ENCODE measurements at places on chromosomes 4 and X.

DNA sequence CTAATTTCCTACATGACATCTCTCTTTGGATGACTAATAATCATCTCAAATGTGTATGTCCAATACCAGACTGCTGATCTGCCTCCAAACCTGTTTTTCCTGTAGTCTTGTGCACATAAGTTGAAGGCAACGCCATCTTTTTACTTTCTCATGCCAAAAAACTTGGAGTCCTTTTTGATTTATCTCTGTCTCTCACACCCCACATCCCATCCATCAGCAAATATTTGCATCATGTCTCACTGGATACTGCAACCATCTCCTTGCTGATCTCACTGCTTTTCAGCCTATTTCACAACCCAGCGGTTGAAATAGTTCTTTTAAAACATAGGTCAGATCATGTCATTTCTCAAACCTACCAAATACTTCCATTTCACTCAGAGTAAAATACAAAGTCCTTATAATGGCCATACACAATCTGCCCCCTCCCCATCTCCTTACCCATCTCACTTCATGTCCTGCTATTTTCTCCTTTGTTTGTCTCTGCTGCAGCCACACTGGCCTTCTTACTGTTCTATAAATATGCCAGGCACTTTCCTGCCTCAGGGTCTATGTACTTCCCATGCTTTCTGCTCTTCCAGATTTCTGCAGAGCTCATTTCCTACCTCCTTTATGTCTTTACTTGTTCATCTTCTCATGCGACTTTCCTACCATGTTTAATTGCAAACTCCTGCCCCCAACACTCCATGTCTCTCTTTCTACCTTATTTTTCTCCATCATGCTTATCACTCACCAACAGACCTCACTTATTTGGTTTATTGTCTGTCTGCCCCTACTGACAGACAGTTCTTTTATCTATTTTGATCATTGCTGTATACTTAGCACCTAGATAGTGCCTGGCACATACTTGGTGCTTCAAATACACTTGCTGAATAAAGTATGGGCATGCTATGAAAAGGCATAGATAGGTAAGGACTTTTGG is 98.8 kb downstream of the ANXA3 start:
- no peak for DNase-seq

- DNase-seq: no peak
These were observed 1.7 kb downstream of the FAM120C start for GRCh38 chrX:54181202-54181953.

- DNase-seq: no peak
These were observed 952.9 kb downstream of the FAT4 start for GRCh38 chr4:126267689-126268088.

GRCh38 chrX:45801554-45801953 is 600.9 kb upstream of the DIPK2B start:
- DNase-seq: no peak

- DNase-seq: no peak
These were observed 7.4 kb downstream of the CORIN start for GRCh38 chr4:47830265-47831025.

DNA sequence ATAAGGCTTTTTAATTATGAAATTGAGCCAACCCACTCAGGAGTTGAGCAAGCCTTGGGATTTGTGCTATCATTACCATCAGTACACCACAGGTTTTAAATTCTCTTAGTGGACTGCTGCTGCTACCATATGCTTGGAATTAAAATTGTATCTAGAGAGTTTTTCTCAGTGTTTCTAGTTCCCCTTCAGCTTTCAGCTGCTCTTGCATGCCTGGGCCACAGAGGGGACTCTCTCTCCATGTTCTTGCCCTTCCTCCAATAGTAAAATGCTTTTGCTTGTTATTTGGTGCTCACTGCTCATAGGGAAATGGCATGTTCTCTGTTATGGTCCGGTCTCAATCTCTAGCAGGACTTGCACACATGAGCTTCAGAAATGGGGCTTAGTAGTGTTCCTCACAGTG is 101.9 kb downstream of the IGSF1 start:
- no peak for DNase-seq

DNA sequence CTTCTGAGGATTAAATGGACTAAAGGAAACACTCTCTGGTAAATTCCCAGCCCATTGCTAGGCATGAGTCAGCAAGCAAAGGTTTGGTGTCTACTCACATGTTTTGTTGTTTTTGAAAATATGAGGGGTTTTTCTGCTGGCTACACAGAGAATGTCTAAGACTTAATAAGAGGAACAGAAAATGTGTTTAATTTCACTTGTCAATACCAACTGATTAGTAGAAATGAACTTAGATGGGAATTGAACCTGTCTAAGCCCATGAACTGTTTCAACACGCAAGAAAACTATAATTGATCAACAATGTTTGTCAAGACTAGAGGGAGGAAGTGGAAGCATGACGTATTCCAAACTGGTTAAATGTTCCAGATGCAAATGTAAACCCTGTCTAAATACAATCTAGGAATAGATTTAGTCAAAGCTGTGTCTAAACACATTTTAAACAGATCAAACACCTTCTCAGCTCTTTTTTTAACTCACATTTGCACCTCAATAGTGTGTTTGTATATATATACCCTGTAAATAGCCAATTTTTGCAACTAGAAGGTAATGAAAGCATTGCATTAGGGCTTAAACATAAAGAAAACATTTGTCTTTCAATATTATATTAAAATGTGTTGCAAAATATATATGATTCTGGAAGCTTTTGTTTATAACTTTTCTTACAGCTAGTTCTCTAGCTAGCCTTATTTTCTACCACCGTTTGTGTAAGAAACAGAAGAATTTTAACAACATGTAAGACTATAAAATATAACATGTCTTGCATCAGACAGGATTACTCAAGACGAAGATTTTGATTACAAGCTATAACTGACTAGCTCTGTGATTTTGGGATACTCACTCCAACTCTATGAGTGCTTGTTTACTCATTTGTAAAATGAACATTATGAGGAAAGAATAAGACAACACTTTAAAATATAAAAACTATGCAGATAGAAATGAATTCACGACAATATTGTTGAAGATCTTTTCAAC is 607.8 kb downstream of the FSTL5 start:
- no peak for DNase-seq

DNA sequence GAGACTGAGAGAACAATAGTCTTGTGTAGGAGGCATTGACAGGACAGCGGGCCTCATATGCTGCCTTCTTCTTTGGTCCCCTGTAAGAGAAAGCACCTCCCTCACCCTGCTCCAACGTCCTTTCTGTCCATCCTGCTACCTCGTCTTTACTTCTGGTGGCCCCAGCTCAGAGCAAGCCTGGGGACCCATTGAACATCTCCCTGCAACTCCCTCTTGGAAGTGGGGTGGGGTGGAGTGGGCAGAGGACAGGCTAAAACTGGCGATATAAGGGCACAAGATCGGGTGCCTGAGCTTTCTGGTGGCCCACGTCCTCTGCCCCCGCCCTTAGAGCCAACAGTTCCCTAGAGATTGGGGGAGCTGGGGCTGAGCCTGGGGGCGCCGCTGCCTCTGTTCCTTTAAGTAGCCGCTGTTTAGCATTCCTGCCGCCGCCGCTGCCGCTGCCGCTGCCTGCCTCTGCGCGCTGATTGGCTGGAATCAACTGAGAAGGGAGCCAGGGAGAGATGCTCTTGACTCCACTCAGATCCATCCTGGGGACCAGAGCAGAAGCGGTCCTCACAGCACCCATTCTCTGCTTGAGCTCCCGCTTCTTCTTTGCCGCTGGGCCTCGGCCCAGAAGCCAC is at the start of gene DLG3:
Gene DLG3 (plus strand): TSS at position 510 of the 620 bp plus-strand sequence. CDS start 367 bp downstream, outside the sequence.
- no peak for DNase-seq

- no peak for DNase-seq
These were observed 56.3 kb downstream of the RGS12 start for GRCh38 chr4:3349116-3349515.

- no peak for DNase-seq
These were observed 64.1 kb upstream of the NPNT start for GRCh38 chr4:105831189-105831588.

DNA sequence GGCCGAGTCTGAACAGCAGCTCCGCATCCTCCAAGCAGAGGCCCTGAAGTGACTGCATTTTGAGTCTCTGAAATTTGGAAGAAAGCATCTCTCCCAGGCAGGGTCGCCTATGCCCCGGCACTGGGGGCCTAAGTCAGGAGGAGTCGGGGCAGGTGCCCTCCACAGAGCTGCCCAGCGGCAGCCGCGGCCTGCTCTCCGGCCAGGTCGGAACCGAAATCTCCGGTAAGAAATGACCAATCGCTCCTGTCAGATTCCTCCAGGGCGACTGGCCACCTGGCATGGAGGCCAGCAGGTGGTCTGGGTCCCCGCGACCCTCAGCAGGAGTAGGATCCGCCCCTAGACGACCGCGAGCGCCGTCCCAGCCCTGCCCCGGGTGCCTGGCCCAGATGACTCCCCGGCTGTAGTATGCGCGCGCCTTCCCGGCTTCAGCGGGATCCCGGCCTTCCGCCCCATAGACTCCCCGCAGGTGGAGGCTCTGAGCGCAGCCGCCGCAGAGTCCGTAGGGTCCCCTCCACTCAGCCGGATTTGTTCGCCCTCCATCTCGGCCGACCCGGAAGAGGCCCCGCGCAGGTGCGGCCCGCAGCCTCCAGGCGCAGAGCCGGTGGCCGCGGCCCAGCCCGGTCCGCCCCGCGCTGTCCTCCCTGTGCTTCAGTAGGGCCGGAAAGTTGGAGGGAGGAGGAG is 1.5 kb downstream of the NKX1-1 start:
- no peak for DNase-seq

- DNase-seq: no peak
These were observed 3.1 kb upstream of the C4orf17 start for GRCh38 chr4:99507762-99508161.

DNA sequence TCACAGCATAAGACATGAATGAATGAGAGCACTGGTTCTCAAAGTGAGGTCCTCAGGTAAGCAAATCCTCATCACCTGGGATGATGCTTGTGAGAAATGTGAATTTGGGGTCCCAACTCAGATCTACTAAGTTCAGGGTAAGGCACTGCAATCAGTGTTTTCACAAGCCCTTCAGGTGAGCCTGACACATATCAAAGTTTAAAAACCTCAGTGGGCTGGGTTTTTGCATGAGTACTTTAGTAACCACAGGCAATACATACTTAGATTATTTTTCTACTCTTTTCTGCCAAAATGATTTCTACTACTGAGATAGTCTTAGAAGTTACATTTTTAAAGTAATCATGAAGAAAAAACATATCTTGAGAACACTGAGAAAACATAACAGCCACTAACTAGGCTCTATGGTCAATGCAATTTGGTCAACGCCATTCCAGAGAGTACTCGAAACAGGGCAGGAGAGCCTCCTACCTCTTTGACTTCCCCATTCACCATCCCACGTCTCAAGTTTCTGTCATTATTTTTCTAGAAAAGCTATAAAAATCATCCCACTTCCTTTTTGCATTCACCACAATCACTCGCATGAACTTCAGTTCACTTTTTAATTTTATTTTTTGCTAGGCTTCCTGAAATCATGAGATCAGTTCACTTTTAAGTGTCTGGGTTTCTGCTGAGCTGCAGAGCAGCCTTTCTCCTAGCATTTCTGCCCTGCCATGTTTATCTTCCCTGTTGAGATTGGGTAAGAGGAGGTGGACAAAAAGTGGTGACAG is 73.8 kb downstream of the MFAP3L start:
- DNase-seq: no peak

GRCh38 chr4:176833400-176834175 is 40.9 kb upstream of the VEGFC start:
- DNase-seq: no peak

DNA sequence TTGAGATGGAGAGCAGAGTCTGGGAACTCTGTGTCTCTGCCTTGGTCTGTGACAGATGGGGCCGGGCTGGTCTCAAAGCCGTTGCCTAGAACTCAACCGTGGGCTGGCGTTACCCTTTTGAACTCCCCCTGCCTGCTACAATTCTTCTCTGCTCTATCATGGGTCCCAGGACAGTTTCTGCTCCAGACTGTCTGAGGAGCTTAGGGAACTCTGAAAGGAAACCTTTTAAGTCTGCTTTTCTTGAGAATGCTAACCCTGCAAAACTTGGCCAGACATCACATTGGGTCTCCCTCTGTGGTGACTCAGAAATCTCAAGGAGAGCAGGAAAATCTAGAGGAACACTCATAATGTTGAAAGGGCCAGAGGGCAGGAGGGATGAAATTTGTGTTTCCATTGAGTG is 240.6 kb downstream of the CBR4 start:
- no peak for DNase-seq

GRCh38 chr4:86595426-86595805 is 1.3 kb downstream of the PTPN13 start:
- DNase-seq: no peak

DNA sequence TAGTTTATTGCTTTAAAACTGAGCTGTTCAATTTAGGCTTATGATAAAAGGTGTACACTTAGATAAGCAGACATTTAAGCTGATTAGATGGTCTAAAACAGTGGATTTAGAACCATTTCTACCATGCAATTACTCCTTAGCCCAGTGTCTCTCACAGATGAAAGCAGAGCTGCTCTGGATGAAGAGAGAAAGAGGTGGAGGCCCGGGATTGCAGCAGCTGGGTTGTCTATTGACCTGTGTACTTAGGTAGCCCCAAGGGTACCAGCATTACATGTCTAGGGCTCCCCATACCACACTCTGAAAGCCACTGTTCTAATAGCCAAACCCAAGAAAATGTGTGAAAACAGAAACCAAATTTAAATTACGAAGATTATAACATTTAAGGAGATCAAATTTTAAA is 86.0 kb upstream of the GIMD1 start:
- no peak for DNase-seq

- no peak for DNase-seq
These were observed 25.2 kb upstream of the G3BP2 start for GRCh38 chr4:75698162-75698962.

DNA sequence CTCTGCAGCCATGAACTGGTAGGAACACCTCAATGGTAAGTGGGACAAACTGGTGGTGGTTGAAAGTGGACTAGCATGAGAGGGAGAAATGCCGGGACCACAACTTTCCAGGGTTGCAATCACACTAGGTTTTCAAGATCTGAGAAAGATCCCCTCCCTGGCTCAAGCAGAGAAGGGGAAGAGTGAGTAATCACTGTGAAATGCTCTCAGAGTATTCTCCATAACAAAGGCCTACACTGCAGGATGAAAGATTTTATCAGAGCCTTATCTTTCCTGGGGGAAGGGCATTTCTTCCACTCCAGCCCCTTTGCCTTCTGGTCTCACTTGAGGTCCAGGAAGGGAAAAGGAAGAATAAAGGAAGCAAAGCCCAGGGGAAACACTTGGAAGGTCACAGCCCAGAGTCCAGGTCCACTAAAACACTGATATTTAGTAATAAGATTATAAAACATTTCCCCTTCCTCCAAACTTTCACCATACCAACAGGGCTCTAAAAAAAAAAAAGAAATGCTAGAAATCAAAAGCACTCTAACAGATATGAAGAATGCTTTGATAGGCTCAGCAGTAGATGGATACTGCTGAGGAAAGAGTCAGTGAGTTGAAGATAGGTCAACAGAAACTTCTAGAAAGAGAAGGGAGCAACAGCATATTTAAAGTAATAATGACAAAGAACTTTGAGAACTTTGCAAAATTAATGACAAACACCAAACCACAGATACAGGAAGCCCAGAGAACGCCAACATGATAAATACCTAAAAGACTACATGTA is 95.9 kb downstream of the WDFY3 start:
- DNase-seq: no peak
